ENCODE measurements at places on chromosomes 3 and 15. TPM values are rescaled to one million over a fixed set of nuclear protein-coding genes. Genes with fewer than 3 reads are reported as not detected.

Gene ADAMTSL3
- polyA plus RNA-seq = 27.6 TPM

Gene ABI3BP
- 93.2 TPM for polyA plus RNA-seq

Gene FAIM
- polyA plus RNA-seq = 35.8 TPM

Gene ASB14
- 1.7 TPM for polyA plus RNA-seq

Gene GABRB3
- 2.2 TPM for polyA plus RNA-seq

Gene FAM219B
- 59.2 TPM for polyA plus RNA-seq

DNA sequence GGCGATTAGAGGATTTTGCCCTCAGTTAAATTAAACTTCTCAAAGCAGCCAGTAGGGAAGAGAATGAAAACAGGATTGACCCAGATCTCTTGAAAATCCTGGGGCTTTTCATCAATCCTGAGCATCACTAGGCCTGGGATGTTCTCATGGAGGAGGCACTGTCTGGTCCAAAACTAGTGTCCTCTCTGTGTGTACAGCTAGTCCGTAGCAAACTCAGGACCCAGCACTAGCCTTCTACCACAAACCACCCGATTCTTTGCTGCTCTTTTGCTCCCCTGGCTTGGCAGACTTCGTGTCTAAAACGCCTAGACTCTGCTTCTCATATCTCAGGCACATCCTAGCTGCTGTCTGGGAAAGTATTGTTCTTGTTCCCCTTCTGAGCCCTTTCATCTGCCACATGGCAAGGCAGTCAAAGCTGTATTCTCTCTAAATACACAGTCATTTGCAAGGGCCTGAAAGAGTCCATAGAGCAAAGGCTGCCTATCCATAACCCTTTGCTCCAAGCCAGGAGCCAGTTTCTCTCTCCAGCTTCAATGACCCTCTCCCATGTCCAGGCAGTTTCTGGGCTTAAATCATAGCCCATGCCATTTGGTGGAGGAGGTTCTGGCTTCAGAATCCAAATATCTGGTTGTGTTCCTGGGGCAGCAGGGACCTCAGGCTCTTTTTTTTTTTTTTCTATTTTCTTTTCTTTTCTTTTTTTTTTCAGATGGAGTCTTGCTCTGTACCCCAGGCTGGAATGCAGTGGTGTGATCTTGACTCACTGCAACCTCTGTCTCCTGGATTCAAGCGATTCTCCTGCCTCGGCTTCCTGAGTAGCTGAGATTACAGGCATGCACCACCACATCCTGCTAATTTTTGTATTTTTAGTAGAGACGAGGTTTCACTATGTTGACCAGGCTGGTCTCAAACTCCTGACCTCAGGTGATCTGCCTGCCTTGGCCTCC lies 52.4 kb downstream of the CDC25A start:
- no peak for DNase-seq

DNA sequence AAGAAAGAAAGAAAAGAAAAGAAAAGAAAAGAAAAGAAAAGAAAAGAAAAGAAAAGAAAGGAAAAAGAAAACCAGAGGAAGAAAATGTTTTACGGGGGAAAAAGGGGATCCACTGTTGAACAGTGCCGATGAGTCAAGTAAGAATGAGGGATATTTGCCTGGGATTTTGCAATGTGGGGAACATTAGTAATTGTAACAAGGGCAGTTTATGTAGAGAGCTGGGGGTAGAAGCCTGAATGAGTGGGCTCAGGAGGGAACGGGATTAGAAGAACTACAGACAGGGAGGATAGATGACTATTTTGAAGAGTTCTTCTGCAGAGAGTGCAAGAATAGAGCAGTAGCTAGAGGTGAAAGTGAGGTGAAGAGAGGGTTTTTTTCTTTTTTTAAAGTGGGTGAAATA lies 28.7 kb downstream of the GATM start:
- DNase-seq = no peak

- DNase-seq = no peak
Measured at GRCh38 chr3:187237741-187238140, 40.5 kb downstream of the RTP1 start.

DNA sequence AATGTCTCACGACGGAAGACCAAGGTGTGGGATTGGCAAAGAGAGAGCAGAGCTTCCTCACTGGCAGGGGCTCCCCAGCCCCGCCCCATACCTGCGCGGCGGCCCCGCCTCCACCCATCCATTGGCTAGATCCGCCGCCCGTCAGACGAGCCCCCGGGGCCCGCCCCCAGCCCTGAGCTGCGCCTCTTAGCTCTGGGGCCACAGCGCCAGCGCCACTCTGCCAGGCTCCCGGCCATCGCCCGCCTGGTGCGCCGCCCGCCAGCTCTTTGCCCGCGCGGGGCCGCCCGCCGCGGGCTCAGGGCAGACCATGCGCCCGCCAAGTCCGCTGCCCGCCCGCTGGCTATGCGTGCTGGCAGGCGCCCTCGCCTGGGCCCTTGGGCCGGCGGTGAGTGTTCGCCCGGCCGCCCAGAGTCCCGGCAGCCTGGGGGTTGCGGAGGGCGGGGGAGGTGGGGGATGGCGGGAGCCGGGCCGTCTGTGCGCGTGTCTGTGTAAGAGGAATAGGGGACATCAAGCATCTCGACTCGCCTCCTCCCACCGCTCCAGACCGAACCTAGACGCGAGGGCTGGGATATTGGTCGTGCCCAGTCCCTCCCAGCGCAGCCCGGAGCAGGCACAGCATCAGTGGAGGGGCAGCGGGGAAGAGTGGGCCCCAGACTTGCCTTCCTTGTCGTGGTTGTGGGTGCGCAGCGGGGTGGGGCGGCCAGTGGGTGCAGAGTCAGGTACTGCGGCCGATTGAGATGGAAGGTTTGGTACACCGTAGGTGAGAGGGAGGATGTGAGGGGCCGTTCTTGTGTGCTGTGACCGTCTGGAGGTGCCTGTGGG lies at the start of gene VIPR1:
VIPR1 (plus strand) TSS at position 215 of the 822 bp plus-strand sequence; CDS start at position 308, 93 bp downstream.
- peak; percentile 82 for DNase-seq

DNA sequence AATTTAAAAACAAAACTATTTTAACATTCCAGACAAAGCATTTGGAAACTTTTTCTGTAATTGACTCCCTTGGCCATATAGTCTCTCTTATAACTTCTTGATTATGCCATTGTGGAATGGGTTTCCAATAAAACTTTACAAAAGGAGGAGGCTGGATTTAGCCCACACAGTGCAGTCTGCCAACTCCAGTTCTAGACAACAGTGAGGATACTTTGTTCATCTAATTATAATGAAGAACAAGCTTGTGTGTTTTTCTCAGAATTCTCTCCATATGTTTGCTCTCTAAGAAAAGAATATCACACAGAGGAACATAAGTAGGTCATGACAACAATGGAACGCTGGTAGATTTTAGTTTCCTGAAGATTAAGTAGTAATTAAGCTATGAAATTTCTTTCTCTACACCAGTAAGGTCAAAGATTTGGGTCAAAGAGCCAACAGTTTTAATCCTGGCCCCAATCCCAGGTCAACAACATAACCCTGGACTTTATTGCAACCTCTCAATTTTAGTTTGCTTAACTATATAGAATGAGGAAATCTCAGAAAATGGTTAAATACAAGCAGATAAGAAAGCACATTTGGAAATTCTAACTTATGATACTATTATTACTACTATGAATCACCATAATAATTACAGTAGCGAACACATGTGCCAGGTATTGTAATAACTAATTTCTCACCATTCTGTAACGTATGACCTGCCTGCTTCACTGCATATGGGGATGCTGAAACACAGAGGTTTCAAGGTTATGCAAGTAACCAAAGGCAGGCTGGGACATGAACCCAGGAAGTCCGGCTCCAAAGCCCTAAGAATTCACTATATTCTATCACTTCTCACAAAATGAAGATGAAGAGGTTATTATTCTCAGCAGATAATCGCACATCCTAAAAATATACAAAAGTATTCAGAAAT lies 65.7 kb downstream of the TJP1 start:
- DNase-seq = no peak

GRCh38 chr3:174583396-174583795 lies 275.7 kb upstream of the NAALADL2 start:
- no peak for DNase-seq

DNA sequence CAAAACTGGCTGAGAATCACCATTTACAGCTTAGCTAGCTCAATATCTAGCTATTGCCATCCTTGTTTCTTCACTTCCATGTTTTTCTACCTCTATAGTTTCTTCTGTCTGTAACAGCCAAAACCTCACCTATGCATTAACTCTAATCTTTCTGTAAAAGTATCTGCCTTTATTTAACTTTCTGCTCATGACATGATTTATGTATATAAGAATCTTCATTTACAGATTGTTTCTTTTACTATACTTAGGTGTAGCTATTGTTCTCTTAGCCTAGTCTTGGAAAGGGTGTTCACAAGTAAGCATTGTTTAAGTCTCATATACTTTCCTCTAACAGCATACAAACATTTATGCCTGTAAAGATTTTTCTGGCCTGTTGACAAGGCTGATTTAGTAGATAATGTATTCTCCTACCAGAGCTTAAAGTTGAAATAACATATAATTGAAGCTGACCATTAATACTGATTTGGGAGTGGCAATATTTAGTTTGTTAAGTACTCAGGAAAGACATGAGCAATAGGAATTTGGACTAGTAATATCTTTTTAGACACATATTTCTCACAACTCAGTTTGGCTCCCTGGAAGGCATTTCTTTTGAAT lies 9.4 kb downstream of the FILIP1L start:
- DNase-seq = no peak

DNA sequence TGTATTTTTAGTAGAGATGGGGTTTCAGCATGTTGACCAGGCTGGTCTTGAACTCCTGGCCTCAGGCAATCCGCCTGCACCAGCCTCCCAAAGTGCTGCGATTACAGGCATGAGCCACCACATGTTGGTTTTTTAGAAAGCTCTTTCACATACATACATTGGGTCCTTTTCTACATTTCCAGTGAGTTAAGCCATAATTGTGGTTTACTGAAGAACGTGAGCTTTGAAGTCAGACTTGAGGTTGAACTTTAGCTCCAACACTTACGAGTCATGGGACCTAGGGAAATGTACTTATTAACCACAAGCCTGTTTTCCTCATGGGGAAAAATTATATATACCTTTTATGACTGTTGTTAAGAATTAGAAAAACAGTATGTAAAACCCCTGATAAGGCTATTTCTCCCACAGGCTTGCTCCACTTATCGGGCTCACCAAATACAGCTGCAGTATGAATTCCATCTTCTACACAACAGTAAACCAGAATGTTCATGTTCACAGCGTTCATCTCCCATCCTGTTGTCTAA lies 39.0 kb downstream of the GPR160 start:
- no peak for DNase-seq

- no peak for DNase-seq
Measured at GRCh38 chr3:184694716-184695115, 17.1 kb downstream of the MAGEF1 start.

DNA sequence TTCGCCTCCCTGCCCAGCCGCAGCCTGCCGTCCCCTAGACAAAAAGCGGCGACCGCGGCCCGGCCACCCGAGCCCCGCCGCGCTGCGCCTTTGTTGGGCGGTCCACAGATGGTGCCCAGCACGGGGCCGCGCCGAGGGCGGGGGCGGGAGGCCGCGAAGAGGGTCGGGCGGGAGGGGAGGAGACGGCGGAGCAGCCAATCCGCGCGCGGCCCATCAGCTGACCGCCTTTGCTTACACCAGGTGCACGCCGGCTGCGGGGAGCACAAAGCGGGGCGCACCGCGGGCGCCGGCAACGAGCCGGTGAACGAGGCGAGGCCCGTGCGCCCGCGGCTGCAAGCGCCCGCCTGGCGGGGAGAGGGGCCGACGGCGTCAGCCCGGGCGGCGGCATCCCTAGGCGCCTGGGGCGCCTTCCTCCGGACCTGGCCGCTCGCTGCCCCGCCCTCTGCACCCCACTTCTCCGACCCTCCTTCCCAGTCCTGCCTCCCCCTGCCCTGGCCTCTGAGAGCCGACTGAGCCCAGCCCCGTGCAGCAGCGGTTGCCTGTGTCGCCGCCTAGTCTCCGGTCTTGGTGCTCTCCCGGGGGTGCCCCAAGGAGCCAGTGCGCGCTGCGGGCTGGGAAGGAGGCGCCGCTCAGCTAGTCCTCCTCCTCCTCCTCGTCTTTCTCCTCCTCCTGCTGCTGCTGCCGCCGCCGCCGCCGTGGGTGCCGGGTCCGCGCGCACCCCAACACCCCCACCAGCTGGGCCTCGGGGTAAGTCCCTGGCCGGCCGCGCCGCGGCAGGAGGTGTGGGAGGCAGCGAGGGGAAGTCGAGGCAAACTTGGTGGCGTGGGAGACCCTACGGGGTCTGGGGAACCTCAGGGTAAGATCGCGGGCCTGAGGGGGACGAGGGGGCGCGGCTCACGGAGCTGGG lies at the start of gene LRRN1:
LRRN1 (plus strand) TSS at position 259 of the 907 bp plus-strand sequence. CDS start 45,211 bp downstream, outside the sequence.
- DNase-seq = peak; percentile 59

DNA sequence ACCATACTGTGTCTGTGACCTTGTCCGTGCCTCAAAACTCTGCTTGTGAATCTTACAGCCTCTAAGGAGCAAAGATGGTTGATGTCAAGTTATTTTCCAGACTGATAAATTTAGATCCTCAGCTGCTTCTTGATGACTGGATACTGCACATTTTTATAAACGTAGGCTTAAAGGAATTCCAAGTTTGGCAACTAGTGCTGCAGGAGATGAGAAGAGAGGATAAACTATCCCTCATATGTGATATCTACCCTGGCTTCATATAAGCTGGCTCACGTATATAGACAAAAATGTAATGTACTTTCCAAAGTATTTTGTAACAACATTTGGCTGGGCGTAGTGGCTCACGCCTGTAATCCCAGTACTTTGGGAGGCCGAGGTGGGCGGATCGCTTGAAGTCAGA lies 89.6 kb downstream of the GMPS start:
- no peak for DNase-seq

DNA sequence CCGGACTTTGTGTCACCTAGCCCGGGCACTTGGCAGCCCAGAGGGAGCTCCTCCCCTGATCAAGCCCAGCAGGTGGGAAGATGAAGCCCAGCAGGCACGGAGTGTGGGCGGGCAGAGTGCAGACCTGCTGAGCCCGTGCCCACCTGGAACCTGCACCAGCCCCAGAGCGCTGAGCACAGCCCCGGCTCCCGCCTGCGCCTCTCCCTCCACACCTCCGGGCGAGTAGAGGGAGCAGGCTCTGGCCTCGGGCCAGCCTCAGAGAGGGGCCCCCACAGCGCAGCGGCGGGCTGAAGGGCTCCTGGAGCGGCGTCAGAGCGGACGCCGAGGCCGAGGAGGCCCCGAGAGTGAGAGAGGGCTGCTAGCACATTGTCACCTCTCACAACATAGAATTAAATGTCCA lies 257.7 kb downstream of the VGLL3 start:
- no peak for DNase-seq

DNA sequence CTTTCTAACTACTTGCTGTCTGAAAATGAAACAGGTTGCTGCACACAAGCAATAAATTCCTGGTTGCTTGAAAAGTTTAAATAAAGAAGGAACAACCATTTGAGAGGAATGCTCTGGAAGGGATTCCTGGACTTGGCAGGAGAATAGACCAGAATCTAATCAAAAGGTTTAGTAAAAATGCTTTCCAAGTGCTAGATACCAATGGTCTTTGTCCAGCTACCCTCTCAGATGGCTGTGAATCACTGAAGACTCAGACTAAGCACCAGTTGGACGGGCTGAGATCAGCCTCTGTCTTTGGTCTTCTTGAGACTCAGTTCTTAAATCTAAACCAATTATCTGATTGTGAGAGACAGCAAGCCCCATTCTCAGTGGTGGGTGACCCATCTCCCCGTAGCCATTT lies 27.7 kb upstream of the LPP start:
- no peak for DNase-seq

- DNase-seq = no peak
Measured at GRCh38 chr3:159830523-159831154, 158.0 kb upstream of the IL12A start.

Data from left lung (tissue), 14 donors.